Activated CD8-positive, alpha-beta memory T cell treated with anti-CD3 and anti-CD28 coated beads, Interleukin-2, amount 10 ng/mL, durations not matched to agents 7 days and 5 days (primary cell): ENCODE measurements at places on chromosomes 5 and 9.

DNA sequence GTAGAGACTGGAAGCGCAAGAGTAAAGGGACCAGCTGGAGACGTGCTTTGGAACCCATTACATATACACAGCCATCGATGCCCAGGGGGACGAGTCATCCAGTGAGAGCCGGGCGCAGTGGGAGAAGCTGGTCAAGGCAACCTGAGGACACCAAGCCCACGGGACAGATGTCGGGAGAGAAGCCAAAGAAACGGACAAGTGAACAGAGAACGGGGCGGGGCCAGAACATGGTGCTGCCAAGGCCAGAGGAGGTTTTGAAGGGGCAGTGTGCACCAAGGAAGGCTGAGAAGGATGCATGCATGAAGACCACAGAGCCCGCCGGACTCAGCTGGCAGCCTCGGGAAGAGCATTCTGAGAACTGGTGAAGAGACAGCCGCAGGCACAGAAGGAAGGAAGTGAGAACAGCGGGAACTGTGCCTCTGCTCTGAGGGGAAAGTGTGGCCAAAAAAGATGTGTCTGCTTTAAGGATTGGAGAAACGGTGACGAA, 20.3 kb downstream of the CAMSAP1 start:
- DNase-seq: no peak

GRCh38 chr5:7763621-7764072, 87.3 kb downstream of the CFAP90 start:
- DNase-seq: no peak

DNA sequence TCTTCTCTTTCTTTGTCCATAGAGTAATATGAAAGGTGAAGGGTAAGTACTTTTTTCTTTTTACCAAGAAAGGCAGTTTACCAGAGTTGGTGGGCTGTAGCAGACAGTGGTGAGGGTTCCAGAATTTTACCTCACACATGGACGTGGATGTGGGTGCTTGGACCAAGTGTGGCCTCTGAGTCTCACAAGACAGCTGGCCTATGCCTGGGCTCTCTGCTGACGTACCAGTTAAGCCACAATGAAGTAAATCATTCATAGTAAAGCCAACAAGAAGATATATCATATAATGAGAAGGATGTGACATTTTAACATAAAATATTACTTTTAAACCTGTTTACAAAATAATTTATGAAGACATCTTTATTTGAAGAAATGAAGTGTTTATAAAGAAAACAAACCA, 106.0 kb downstream of the PRKACG start:
- no peak for DNase-seq

GRCh38 chr9:125784286-125785049, 37.3 kb downstream of the PBX3 start:
- DNase-seq: no peak

DNA sequence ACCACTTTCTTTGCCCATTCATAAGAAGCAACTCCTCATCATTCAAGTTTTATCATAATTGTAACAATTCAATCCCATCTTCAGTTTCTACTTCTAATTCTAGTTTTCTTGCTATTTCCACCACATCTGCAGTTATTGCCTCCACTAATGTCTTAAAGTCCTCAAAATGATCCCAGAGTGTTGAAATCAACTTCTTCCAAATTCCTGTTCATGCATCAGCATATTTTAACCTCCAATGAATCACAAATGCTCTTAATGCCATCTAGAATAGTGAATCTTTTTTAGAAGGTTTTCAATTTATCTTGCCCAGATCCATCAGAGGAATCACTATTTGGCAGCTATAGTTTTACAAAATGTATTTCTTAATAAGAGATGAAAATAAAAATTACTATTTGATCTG, 3.2 kb upstream of the SRP19 start:
- DNase-seq: no peak
